CD4-positive, alpha-beta memory T cell (primary cell): ENCODE measurements at places on chromosomes 7 and 10.

GRCh38 chr7:102875700-102876295 lies 37.0 kb upstream of the LRRC17 start:
- no peak for DNase-seq

- no peak for DNase-seq
Observed at GRCh38 chr10:504121-504611, 185.3 kb downstream of the DIP2C start.

- DNase-seq, result peak; percentile 22
Observed at GRCh38 chr7:33191340-33191739, 62.0 kb downstream of the BBS9 start.

DNA sequence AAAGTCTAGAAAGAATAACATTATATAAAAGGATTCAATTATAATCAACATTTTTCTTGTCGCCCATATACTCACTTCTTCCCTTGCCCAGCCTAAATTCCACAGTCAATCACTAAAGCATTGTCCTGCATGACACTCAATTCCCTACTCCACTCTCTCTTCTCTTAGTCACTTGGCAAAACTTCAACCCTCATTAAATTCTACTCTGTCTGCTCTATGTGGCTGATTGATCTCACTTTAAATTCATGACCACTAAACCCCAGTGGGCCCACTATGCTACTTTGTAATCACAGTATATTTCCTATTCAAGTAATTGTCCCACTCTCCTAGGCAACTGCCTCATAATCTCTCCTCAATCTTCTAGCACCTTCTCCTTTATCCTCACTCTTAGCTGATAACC lies 54.1 kb downstream of the MTERF1 start:
- DNase-seq, result no peak

DNA sequence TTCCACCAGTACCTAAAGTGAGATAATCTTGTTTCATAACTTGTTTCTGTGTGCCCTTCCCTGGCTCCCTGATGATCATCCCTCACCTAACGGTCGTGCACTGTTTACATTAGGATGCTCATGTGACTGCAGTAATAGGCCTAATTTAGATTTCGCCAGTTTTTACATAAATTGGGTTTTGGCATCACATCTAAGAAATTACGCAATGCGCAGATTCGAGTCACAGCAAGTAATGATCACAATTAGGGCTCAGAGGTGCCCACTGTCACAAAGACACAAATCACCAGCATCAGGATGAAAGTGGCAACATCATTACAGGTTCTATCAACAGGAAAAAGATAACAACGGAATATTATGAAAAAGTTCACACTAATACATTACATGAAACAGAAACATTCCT lies 94.7 kb downstream of the LARP4B start:
- DNase-seq, result no peak

- DNase-seq, result no peak
Observed at GRCh38 chr10:124280916-124281315, 137.8 kb downstream of the OAT start.

- no peak for DNase-seq
Observed at GRCh38 chr10:125689955-125690569, 7.1 kb upstream of the TEX36 start.

GRCh38 chr10:60732807-60733516 lies 45.3 kb upstream of the CDK1 start:
- peak; percentile 67 for DNase-seq

- no peak for DNase-seq
Observed at GRCh38 chr7:82699773-82700186, 256.2 kb upstream of the CACNA2D1 start.

DNA sequence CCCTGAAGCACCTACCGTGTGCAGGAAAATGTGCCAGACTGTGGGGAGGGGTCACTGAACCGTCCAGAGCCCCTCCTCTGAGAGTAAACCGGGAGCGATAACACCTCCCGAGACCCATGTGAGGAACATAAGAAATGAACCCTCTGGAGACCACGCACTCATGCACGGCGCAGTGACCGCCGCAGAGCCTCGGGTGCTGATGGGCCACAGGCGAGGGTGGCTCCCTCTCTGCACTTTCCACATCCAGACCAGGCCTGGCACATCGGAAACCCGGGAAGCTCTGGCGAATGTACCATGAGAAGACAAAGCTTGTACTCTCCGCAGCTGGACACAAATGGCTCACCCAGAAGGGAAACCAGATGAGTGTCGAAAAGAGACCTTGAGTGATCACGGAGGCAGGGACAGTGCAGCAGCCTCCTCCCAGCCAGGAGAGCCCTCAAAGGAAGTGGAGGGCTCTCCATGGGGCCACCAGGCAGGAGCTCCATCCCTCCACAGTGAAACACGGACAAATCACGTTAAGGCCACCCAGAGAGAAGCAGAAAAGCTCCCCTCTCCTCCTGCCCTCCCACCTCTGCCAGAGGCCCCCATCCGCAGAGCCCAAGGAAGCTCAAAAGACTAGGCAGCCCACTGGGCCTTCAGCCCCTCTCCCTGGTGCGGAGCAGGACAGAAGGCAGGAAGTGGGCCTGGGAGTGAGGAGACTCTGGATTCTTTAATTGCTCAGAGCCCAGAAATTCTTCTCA lies 178.1 kb upstream of the PPP2R2D start:
- no peak for DNase-seq

GRCh38 chr7:90972906-90973550 lies 291.2 kb upstream of the FZD1 start:
- DNase-seq, result no peak

GRCh38 chr10:74855027-74855426 lies 28.6 kb downstream of the KAT6B start:
- DNase-seq, result no peak

- no peak for DNase-seq
Observed at GRCh38 chr7:46461334-46461777, 540.3 kb upstream of the IGFBP3 start.

GRCh38 chr10:102644646-102645387 lies 538 bp downstream of the TRIM8 start:
- peak; percentile 82 for DNase-seq

GRCh38 chr7:145082366-145083161 lies 246.7 kb upstream of the TPK1 start:
- DNase-seq, result no peak

GRCh38 chr7:12281038-12281437 lies 69.9 kb downstream of the TMEM106B start:
- no peak for DNase-seq

GRCh38 chr10:131580076-131580652 lies 268.6 kb upstream of the TCERG1L start:
- no peak for DNase-seq

- DNase-seq, result no peak
Observed at GRCh38 chr10:116748471-116748870, 6.1 kb upstream of the HSPA12A start.

DNA sequence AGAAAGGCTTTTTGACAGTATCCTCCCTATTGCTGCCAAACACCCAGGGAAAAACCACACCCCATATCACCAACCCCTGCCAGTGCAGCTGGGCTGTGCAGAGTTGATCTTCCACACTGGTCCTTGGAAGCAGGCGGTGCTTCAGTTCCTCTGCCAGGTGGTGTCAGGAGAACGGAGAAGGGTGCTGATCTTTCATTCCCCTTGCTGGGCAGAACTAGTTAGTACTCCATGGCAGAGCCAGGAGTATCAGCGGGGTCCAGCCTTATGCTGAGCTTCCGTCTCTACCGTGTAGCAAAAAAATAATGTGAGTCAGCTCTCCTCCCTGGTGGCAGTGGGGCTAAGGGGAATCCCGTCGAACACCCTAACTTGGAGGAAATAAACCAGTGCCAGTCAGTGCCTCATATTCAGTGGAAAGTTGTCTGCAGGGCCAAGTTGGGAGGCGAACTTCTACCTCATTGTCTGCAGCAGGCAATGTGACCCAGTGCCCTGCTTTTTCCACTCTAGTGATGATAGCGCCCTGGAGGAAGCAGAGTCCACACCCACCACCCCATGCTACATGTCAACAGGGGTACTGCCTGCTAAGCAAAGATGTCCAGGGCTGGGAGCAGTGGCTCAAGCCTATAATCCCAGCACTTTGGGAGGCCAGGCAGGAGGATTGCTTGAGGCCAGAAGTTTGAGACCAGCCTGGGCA lies 175.4 kb downstream of the AUTS2 start:
- DNase-seq, result no peak

- DNase-seq, result no peak
Observed at GRCh38 chr7:140624392-140625191, 16.0 kb downstream of the DENND2A start.

GRCh38 chr7:21542891-21543527 lies at the start of gene DNAH11:
TSS of gene DNAH11 (plus strand) at chr7:21543039. CDS start at chr7:21543246, 207 bp downstream.
- DNase-seq, result no peak

GRCh38 chr10:70174058-70174741 lies 3.9 kb upstream of the SAR1A start:
- peak; percentile 58 for DNase-seq

DNA sequence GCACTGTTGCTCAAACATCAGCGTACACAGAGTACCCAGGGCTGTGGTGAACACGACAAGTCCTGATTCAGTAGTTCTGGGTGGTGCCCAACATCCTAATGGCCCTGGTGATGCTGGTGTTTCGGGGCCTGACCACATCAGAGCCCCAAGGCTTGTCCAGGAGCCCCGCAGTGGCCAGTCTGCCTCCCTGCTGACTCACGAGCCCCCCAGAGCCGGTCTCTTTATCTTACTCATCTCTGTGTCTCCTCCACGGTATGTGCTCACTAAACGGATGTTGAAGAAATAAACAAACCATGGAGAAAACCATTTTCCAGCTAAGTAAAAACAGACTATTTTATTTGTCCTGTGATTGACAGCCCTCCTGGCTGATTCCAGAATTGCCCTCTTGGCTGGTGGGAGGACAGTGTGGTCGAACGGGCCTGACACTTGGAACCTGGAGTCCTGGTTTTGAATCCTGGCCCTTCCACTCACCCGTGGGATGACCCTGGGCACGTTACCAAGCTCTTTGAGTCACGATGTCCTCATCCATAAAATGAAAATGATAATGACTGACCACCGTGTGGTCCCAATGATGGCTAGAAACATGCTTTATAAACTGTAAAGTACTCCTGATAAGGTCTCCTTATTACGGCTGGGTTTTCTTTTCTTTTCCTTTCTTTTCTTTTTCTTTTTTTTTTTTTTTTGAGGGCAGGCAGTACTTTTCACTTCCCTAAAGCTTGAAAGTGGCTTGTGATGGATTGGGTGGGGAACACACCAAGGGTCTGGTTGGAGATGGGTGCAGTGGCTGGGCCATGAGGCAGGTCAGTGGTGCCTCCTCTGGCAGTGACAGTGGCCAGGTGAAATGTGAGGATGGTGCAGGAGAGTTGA lies 5.7 kb downstream of the HIP1 start:
- no peak for DNase-seq

- no peak for DNase-seq
Observed at GRCh38 chr7:148104924-148105323, 485.6 kb upstream of the C7orf33 start.

- no peak for DNase-seq
Observed at GRCh38 chr7:158684329-158684728, 20.3 kb downstream of the NCAPG2 start.

DNA sequence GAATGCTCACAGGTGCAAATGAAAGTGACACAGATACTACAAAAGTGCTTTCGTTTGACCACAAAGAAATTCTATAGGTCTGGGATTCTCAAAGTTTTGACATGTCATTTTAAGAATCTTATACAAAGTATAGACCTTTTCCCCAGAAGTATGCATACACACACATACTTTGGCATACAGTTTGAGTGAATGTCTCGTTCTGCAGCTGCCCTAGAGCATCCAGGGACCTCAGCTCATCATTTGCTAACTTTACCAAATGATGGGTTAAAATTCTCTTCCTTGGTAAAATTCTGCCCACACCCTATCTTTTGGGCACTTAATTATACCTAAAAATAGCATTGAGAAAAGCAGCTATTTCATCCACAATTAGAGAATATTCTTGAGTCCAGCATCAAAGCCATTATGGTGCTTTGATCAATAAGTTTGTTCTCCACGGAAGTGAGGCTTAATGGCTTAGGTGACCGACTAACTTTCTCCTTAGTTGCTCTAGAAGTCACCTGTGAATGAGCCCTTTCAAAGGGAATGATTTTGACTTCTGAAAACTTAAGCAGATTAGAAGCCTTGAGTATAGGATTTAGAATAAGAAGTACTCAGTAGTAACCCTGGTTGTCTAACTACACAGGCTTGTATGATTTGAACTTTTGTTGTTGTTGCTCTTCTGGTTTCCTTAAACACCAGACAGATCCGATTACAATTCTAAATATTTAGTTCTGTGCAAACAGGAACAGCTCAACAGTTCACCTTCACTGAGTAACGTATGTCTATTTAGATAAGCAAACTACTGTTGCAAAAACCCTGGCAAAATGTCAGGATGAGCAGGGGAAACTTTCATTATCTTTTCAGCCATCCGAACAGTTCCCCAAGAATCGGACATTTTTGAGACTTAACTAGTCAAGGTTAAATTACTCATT lies 70.6 kb downstream of the CNNM2 start:
- no peak for DNase-seq

DNA sequence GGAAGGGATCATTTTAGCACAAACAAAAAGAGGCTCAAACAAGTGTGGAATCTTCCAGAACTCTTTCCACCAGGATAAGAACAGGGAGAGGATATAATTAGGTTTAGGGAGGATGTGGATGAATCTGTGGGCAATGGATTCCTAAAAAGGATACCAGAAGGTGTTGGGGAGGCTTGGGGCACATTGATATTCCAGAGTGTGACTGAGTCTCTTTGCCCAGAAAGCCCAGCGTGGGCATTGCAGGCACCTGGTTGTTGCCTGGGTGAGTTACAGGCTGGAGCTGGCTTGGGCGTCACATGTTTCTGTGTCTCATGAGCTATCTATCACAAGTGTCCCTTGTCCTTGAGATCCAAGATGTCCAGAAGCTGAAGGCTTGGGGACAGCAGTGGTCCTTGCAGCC lies 3.3 kb downstream of the COL26A1 start:
- no peak for DNase-seq

DNA sequence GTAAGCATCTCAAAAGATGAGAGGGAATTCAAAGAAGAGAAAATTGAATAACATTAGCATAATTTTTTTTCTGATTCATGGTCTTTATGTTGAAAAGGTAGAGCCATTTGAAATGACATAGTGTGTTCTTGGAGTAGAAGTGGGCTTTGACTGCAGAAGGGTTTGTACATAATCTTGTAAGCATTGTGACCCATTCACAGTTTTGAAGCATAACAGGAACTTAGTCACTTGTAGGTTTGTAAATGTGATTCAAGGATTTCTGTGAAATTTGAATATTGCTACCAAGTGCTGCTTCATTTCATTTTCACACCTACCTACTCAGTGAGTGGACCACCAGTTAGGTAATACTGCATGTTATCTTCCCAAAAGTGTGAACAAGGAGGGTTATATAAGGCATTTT lies 68.6 kb downstream of the PON1 start:
- no peak for DNase-seq

DNA sequence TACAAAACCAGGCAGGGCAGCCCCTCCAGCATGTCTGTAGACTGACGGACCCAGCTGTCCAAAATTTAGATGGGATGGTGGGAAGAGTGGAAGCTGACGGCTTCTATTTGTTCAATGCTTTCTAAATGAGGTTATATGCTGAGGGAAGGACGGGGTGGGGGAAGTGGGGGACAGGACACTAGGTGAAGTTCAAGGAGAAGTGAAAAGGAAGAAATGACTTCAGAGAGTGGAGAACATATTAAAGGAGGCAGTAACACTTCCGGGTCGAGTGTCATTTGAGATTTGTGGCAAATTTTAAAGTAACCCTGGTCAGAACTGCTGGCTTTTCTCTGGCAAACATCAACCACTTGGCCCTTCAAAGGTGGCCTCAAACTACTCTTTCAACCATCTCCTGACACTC lies 9.4 kb downstream of the PIP4K2A start:
- no peak for DNase-seq
